ENCODE measurements at places on chromosomes 16 and 17. TPM values are rescaled to one million over a fixed set of nuclear protein-coding genes. Genes with fewer than 3 reads are reported as not detected.

ITGAL gene
- total RNA-seq, result not detected

LYRM9 gene
- total RNA-seq, result 9.7 TPM

GP1BA gene
- not detected for total RNA-seq

DUS1L gene
- total RNA-seq, result 62.3 TPM

ACSM2A gene
- total RNA-seq, result not detected

MRM1 gene
- total RNA-seq, result 4.3 TPM

CRHR1 gene
- total RNA-seq, result not detected

DNA sequence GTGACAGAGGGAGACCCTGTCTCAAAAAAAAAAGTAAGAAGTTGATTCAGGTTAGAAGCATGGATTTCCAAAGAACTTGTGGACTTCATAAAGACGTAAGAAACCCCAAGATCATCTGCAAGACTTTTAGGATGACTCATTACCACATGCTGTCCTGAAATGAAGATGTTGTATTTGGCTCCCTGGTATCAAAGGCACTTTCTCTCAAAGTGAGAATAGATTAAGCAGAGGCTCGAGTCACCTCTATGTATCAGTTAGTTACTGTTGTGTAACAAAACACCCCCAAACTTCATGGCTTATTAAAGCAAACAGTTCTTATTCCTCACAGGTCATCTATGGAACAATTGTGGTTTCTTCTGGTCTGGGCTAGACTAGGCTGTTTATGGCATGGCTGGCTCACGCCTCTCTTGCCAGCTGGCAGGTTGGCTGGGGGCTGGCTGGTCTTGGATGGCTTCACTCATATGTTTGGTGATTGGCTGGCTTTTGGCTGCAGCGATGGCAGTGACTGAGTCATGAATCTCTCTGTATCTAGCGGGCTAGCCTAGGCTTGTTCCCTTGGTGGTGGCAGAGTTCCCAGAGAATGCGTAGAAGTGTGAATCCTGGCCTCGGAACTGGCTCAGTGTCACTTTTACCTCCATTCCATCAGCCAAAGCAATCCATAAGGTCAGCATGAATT, 60.4 kb upstream of the MSI2 start:
- DNase-seq, result no peak

DNA sequence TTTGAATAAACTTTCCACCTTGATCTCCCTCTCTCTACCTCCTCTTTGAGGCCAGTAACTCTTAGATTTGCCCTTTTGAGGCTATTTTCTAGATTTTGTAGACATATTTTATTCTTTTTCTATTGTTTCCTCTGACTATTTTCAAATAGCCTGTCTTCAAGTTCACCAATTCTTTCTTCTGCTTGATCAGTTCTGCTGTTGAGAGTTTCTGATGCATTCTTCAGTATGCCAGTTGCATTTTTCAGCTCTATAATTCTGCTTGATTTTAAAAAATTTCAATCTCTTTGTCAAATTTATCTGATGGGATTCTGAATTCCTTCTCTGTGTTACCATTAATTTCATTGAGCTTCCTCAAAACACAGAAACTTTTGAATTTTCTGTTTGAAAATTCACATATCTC, 257.5 kb downstream of the HAPSTR1 start:
- no peak for DNase-seq

- no peak for DNase-seq
These were observed 2.5 kb upstream of the CMTM1 start for GRCh38 chr16:66563574-66564334.

DNA sequence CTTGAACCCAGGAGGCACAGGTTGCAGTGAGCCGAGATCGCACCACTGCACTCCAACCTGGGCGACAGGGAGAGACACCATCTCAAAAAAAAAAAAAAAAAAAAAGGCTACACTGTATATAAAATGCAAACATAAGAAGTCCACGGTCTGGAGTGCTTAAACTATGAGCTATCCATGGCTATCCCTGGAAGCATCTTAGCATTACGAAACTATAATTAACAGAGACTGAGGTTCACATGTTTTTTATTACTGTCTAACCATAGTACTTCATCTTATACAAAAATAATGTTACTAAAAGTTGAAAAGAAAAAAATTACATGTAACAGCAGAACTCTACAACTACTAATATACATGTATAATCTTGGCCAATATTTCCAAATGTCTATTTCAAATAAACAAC, 32.8 kb downstream of the HELZ start:
- no peak for DNase-seq

DNA sequence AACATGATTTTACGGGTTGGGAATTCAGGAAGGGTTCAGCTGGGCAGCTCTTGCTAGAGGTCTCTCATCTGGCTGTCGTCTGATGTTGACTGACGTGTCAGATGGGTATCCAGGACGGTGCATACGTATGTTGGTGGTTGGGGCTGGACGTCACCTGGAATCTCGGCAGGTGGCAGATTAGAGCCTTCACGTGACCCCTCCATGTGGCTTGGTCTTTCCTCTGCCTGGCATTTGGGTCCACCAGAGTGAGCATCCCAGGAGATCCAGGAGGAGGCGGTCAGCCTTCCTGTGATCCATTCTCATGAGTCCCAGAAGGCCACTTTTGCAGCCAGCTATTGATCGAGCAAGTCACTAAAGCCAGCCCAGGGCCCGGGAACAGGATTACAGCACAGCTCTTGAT, 202.7 kb downstream of the FOXL1 start:
- DNase-seq, result no peak

GRCh38 chr17:51035431-51035830, 85.2 kb downstream of the SPAG9 start:
- DNase-seq, result peak; percentile 94

DNA sequence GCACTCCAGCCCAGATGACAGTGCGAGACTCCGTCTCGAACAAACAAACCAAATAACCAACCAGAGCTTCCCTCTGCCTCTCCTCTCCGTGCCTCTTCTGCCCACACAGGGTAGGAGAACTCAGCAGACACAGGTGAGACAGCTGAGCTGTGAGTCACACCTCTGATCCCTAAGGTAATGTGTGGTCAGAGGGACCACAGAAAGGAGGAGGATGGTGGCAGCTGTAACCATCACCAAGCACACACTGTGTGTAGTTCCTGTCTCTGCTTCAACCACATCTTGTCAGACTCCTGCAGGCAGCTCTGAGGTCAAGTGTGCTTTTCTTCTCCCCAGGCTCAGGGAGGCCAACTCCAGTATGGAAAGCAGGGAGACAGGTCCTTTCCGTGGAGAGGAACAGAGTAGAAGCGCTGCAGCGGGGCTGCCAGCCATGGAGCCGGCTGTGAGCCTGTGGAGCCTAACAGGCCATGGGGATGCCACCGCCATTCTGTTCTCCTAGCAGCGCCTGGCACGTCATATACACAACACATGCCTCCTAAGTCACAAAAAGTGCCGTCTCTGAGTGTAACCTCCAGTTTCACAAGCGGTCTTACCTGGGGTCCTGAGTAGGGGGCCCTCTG, 7.1 kb downstream of the NUDT16L1 start:
- no peak for DNase-seq

DNA sequence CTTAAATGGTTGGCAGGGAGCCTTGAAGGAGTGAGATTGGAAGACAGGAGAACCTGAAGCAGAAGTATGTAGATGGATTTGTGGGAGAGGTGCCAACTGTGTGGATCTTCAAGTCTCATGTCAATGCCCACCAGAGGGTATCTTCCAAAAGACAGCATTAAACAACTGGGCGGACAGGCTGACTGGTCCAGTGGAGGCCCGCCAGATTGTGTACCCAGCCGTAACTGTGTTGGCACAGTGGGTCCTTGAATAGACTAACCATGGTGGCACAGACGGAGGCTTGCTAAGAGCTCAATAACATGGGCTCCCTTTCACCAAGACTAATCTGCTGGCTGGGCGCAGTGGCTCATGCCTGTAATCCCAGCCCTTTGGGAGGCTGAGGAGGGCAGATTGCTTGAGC, 24.2 kb upstream of the RBBP6 start:
- no peak for DNase-seq

DNA sequence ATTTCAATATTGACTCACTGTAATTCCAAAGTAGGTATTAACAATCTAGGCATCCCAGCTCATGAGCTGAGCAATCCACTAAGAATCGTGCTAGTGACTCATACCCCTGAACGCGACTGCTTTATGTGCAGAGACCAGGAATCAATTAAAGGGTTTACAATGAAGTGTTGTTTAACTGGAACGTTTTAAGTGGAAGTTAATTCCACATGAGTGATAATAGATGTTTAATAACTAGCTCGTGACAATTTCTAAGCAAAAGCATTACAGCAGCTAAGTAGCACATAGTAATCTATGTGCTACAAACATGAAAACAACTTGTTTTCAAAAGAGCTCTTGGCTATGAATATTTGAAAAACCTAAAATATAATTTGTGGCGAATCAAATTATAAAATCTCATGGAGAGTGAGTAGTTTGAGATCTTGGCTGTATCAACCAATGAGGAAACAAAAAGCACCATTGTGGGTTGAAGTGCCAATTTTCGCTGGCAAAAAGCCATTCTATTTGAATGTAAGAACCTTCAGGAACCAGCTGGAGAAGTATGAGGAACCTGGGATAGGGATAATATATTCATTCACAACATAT, 9.4 kb downstream of the GJC1 start:
- peak; percentile 81 for DNase-seq

GRCh38 chr17:20800146-20800545, 220.6 kb downstream of the CDRT15L2 start:
- DNase-seq, result no peak

DNA sequence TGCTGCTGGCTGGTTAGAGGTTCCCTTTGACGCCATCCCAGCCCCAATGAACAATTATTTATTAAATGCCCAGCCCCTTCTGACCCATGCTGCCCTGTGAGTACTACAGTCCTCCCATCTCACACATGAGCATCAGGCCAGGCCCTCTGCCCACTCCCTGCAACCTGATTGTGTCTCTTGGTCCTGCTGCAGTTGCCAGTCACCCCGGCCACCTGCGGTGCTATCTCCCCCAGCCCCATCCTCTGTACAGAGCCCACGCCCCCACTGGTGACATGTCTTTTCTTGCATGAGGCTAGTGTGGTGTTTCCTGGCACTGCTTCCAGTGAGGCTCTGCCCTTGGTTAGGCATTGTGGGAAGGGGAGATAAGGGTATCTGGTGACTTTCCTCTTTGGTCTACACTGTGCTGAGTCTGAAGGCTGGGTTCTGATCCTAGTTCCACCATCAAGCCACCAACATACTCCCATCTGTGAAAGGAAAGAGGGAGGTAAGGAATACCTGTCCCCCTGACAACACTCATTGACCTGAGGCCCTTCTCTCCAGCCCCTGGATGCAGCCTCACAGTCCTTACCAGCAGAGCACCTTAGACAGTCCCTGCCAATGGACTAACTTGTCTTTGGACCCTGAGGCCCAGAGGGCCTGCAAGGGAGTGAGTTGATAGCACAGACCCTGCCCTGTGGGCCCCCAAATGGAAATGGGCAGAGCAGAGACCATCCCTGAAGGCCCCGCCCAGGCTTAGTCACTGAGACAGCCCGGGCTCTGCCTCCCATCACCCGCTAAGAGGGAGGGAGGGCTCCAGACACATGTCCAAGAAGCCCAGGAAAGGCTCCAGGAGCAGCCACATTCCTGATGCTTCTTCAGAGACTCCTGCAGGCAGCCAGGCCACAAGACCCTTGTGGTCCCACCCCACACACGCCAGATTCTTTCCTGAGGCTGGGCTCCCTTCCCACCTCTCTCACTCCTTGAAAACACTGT, 11.3 kb downstream of the CX3CL1 start:
- DNase-seq, result peak; percentile 60

DNA sequence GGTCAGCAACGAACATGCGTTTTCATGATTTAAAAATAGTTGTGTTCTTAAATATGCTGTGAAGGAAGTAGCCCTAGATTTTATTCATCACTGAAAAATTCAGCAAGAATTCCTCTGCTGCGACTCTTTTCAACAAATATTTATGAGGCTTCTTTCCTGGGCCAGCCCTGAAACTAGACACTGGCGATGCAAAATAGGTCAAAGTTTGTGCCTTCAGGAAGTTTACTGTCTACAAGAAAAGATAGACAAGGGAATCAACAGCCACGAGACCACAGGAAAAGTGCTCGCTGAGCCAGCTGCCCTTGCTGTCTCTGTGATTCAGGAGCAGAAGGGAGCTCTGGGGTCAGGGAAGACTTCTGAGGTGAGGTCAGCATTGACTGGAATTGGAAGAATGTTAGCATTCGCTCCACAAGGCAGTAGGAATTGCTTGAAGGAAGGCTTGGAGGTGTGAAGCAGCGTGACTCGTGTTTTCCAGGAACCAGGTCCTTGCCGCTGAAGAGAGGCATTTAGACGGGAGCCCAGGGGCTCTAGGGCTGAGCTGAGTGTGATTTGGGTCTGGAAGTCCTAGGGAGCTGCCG, 1.9 kb upstream of the RPL26 start:
- peak; percentile 81 for DNase-seq

DNA sequence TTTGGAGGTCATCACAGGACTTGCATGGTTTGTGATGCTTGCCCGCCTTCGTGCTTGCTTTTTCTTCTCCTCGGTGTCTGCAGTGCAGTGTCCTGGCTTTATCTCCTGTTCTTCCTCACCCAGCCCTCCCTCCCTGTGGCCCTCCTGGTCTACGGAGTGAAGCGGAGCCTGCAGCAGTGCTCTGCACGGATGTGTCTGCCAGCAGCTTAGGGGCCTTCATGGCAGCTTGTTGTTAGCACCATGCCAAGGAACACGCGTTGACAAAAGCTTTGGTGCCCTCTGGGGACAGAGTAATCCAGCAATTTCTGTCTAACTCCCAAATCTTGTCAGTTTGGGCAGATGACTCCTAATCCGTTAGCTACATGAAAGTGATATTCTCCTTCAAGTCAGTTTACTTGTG, 9.9 kb downstream of the DHODH start:
- no peak for DNase-seq

GRCh38 chr16:9153502-9153864, 62.0 kb downstream of the HAPSTR1 start:
- DNase-seq, result no peak

DNA sequence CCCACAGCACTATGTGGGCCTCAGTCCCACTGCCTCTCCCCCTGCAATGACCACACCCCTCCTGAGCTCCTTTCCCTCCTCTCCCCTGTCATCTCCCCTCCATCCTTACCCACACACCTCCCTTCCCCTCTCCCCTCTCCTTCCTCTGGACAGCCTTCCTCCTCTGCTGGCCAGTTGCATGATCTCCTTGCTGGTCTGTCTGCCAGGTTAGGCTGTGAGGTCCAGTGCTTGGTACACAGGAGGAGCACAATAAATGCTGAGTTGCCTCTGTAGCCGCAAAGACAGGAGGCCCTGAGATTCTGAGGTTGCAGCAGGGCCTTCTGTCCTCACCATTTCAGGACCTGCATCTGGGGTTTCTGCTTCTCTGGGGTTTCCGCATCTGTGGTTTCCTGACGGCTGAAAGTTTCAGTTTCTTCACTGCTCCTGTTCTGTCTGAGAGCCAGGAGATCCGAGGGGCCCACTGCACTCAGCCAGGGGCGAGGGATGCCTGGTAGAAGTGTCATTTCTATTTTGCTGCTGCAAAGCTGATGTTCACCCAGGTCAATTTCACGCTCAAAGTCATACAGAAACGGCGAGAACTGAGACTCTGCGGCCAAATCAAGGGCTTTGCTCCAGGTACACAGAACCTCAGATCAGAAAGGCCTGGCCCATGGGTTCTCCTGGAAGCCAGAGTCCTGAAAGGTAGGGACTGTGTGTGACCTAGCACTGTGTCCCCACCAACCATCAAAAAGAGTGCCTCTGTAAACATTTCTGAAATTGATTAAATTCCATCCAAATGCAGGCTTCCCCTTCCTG, 4.6 kb upstream of the SLC12A3 start:
- DNase-seq, result no peak

Measured in fibroblast of the aortic adventitia (primary cell).